ENCODE measurements at places on chromosomes 12 and 14.
A peak's percentile ranks its signal among the peaks of the same experiment; 100 is the strongest.

DNA sequence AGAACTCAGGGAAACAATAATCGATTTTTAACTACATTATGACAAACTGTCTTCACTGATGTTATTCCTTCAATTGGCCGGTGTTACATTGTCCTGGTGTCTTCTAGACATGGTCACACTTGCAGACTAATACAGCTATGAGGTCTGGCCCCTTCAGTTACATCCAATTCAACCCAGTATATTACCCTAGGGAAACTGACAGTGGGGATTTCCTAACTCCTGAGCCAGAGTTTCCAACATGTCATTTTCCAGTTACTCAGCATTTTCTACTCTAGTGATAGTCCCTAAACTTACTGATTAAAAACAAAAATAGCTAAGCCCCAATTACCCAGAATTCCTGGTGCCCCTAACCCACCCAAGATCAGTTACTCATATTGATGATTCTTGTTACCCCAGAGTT lies 21.1 kb downstream of the IFNG start:
- no peak for DNase-seq

DNA sequence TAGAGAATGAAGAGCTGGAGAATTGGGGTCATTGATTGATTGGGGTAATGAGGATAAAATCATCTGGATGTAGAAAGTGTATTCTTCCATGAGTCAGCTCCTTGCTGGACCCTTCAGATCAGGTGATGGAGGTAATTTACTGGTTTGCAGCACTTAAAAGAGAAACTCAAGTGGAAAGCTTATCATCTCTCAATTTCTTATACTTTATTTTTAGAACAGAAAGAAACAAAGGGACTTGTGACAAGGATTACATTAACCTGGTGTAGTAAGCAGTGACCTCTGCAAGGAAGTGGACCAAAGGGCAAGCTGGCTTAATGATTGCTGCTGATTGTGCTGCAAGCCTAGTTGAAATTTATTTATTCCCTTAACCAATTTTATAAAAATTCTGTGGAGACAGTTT lies 405.0 kb downstream of the TRHDE start:
- DNase-seq = no peak

DNA sequence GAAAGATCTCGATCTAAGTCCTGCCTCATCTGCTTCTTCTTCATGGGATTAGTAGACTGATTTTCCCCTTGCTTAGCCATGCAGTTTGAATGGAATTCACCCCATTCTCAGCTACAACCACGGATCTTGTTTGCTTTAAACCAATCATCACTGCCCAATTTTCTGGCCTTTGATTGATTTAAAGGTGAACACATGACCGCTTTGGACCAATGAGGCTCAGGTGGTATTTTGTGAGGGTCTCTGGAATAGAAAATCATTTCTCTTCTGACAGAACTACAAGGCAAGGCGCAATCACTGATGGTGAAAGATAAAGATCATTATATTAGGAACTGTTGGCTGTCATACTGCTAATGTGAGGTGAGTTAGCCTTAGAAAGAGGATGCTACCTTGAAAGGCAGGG lies 213.0 kb upstream of the PLEKHG7 start:
- DNase-seq = no peak

DNA sequence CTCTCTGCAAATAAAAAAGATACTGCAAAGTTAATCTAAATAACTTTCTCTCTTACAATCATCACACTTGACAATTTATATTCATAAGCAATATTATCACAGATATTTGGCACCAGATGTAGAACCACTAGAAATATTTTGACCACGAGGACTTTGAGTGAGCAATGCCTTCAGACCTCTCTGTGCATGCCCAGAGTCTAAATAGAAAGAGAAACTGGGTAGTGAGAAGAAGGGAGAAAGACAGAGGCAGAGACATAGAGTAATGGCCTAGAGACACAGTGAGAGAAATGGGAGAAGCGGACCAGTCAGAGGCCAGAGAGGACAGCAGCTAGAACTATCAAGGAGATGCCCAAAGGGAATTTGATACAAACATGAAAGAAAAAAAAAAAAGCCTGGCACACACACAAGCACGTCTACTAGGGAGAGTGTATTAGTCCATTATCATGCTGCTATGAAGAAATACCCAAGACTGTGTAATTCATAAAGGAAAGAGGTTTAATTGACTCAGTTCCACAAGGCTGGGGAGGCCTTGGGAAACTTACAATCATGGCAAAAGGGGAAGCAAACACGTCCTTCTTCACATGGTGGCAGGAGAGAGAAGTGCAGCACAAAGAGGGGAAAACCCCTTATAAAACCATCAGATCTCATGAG lies 41.1 kb downstream of the BMP4 start:
- no peak for DNase-seq

DNA sequence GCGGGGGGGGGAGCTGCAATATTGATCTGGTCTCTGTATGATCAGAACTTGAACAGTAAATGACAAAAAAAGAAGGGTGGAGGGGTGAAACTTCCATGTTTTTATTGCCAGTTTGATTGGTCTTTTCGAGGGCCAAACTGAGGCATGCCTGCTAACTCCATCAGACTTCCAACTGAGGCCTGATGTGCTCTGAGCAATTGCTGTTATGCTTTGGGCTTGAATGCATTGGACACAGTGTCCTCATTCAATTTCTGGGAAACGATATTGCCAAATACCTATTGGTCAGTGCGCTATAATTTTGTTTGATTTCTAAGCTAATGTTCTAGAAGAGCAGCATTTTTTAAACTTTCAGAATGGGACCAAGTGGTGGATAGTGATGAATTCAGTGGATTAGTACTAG lies 2.1 kb upstream of the SLC38A2 start:
- DNase-seq = no peak

DNA sequence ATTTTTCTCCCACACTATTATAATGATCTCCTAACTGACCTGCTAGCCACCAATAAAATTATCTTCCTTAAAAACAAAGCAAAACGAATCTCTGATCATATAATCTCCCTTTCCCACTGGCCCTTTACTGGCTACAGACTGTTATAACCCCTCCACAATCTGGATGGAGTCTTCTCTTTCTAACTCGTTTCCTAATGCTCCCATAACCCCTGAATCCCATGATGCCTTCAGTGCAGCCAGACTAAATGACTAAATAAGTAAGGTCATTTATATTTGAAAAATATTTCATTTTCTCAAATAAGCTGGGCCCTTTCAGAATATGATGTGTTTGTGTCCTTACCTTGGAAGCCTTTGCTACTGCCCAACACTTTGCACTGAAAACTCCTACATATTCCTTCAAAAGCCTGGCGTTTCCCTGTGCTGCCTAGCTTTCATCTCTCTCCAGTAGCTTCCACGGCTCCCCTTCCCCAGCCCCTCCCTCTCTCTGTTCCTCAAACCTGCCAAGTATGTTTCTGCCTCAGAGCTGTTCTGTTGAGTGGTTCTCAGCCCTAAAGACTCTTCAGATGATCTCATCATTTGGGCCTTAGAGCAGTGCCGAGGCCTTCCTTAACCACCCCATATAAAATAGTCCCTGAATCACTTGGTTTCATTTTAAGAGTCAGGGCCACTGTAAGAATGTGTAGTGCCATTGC lies 91.7 kb downstream of the MYRFL start:
- no peak for DNase-seq

DNA sequence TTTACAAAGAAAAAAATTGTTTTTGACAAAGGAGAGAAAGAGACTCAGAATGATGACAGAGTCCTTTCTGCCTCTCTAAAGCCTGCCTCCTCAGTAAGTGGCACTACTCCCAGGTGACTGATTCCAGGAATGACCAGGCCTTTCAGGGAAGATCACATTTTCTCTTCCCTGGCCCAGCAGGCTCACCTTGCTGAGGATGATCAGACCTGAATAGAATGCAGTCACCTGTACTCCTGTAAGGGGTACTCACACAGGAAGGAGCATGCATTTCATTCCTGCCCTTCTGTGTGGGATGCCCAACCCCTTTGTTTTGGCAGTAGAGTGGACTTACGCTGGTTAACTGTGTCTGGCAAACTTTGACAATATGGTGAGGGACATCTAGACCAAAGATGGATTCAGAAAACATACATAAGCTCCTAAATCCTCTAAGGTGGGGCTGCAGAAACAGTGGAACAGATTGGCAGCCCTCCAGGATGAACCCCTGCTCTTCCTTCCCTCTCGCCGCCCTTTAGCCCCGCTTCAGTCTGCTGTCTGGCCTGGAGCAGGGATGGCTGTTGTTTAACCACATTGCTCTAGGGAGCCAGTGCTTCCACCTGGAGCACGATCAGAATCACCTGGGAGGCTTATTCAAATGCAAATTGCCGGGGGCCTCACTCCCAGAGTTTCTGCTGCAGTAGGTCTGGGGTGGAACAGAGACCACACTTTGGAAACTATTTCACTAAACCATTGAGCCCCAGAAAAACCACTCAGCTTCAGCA lies 29.8 kb downstream of the ERG28 start:
- DNase-seq = no peak

DNA sequence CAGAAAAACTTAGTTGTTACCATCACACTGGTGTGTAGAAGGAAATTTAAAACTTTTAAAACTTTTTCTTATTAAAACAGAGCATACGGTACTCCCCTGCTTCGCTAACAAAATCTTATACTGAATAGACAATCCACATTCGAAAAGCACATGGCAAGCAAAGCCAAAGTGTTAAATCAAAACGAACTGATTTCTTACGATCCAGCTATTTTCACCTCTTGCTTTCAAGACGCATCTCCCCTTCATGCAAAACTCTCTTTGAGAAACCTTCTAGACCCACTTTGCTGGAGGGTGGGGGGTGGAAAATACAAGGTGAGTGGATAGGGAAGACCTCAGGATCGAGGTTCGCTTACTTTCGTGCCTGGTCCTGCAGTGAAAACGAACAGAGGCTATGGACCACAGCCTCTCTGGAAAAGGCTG lies 328 bp downstream of the INTS13 start:
- no peak for DNase-seq

DNA sequence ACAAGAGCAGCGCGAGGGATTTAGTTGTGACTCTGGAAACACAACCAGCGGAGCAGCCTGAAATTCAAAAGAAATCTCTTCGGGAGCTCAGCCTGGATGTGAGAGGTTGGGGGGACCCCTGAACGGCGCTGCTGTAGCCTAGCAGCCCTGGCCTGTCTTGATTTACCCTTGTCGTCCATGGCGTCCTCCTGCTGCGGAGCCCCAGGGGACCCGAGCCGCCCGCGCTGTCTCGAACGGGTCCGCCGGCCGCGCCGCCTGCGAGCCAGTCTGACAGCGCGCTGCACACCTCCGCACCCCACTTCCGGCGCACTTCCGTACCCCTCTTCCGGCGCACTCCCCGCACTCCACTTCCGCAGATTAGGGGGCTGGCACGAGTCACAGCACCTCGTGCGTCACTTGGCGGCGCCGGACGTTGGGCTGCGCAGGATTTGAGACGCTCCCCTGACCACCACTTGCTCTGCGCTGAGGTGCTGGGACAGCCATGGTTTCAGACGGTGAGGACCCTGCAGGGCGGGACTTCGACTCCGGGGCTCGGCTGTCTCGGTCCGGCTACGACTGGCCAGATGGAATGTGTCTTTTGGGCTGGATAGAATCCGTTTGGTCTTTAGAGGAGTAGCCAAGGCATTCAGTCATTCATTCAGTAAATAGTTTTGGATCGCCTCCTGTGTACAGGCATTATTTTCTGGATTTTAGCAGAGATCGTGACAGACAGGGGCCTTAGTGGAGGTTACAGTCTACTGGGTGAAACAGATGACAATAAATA lies at the start of the genes EIF2B1 and GTF2H3:
Gene EIF2B1, minus strand, starts transcription at position 308 of the 763 bp plus-strand sequence. Its CDS starts 129 bp downstream, at position 179.
Gene GTF2H3, plus strand, starts transcription at position 451 of the 763 bp plus-strand sequence. Its CDS starts 31 bp downstream, at position 482.
- peak; percentile 97 for DNase-seq

DNA sequence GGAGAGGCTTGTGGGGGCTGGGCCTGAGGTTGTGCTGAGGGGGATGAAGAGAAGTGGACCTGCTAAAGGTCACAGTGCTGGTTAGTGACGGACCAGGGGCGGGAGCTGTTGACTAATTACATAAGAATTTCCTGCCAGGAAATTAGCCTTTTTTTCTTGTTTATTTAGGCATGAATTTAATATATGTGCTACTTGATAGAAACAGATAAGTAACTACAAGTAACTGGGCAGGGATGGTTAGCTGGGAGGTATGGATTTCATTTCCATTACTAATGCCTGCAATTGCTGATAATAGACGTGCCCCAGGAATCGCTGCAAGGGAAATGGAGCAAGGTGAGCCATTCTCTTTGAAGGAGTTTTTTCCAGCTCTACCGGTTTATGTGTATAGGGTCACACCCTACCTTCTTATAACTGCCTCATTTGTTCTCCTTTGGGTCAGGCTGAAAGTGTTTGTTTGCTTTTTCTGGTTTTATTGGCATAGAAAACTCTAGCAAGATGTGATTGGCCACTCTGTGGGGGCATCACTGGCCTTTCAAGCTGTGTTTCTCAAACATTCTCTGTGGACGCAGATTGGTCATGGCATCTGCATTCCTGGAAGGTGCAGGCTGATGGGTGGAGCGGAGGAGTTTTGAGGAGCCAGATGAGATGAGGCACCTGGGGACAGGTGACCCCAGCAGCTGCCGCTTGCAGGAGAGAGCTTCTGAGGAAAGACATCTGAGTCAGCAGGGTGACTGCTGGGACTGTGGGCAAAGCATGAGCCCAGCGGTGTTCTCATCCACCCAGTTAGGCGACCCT lies 19.0 kb upstream of the GPRC5A start:
- no peak for DNase-seq

DNA sequence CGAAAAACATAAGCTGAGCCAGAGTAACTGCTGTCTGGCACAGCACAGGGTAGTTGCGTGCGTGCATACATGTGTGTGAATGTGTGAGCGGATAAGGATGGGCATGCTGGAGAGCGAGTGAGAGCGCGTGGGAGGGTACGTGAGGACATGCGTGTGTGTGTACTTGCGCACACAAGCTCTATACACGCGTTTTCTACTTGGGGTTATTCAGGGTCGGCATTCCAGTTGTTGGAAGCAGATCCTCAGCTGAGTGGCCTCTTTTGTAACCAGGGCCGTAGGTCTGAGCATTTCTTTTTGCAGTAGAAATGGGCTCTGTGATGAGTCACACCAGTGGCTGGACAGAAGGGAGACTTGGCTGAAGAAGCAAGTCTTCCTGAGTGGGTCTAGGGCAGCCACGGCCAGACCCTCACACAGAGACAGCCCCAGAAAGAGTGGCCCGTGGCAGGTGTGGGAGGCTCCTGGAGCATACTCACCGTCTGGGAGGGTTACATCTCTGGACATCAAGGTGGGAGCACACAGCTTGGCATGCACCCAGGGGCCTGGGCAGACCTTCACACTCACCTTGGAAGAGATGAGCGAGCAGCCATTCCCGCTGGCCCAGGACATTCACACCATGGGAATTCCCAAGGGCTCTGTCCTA lies 78.0 kb downstream of the LRRC74A start:
- no peak for DNase-seq

GRCh38 chr12:7090222-7090998 lies 1.8 kb downstream of the C1R start:
- DNase-seq = no peak

GRCh38 chr14:58098507-58098906 lies 53.5 kb downstream of the ARMH4 start:
- DNase-seq = no peak

Measured in BE2C (cell line).